Large intestine (tissue), 12 donors: ENCODE measurements at places on chromosomes 6 and 20. TPM values are rescaled to one million over a fixed set of nuclear protein-coding genes. Genes with fewer than 3 reads are reported as not detected.

DNA sequence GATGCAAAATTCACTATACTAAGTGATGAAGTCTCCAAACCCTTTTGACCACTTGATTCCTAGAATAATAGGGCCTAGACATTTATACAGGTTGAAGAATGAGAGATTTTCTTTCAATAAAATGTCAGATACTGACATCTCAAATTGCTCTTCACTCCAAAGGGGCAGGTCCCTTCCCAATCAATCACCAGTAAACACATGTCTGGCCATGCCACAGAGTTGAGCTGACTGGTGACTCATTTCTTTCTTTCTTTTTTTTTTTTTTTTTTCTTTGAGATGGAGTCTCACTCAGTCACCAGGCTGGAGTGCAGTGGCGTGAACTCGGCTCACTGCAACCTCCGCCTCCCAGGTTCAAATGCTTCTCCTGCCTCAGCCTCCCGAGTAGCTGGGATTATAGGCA is 388.6 kb upstream of the BTBD3 start:
- no peak for DNase-seq
- H3K36me3 ChIP-seq = no peaks in the 10 kb centered on the region
- H3K27ac ChIP-seq = no peak overlapping the region
- H3K27me3 ChIP-seq = no peaks in the 10 kb centered on the region
- H3K4me1 ChIP-seq = no peaks in the 10 kb centered on the region
- no peak overlapping the region for H3K4me3 ChIP-seq

DNA sequence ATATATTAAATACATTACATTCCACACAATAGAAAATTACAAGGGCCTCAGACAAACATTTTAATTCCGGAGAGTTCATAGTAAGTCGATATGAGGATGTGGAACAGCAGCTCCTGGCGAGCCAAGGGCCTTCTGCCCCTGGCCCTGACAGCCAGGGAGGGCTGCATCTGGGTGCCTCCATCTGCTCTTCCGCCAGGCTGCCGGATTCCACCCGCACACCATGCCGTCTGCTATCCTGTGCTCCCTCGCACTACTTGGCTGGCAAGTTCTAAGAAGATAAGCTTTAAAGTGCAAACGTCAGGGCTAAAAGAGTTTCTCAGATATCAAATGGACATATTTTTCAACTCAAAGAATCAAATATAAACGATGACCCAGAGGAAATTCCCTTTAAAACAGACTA is 656.3 kb upstream of the NOX3 start:
- H3K27me3 ChIP-seq = no peaks in the 10 kb centered on the region
- H3K4me1 ChIP-seq = no peaks in the 10 kb centered on the region
- DNase-seq = no peak
- H3K36me3 ChIP-seq = no peaks in the 10 kb centered on the region

DNA sequence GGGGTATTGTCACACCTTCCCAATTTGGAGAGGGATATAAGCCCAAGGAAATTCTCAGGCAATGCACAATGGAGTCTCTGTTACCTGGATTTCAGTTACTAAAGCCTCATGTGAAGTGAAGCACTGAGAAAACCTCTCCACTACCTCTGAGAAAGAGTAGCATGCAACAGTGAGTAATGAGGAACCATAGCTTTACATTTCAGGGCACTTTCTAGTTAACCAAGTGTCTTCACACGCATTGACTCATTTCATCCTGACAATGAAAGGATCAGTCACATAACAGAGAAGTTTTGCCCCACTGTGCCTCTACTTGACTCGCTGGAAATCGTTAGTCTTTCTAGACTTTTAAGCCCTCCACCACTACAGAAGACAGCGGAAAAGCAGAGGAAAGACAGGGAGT is 86.2 kb upstream of the ARID1B start:
- peaks cover 5% of the 10 kb centered on the region for H3K4me1 ChIP-seq
- H3K4me3 ChIP-seq = no peak overlapping the region
- DNase-seq = no peak
- no peaks in the 10 kb centered on the region for H3K27me3 ChIP-seq

DNA sequence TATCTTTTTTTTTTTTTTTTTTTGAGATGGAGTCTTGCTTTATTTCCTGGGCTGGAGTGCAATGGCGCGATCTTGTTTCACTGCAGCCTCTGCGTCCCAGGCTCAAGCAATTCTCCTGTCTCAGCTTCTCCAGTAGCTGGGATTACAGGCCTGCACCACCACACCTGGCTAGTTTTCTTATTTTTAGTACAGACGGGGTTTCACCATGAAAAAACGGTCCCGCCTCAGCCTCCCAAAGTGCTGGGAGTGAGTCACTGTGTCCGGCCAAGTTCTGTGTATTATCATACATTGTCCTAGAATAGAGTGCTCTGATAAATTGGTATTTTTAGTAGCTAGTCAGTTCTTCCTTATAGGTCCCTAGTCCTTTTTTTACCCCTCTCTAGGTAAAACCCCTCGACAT is 2.8 kb downstream of the SNRPC start:
- no peak overlapping the region for H3K27ac ChIP-seq
- no peak overlapping the region for H3K4me3 ChIP-seq
- peaks cover 6% of the 10 kb centered on the region for H3K4me1 ChIP-seq
- no peak for DNase-seq

- H3K4me3 ChIP-seq = no peak overlapping the region
- H3K27me3 ChIP-seq = no peaks in the 10 kb centered on the region
- H3K4me1 ChIP-seq = no peaks in the 10 kb centered on the region
- DNase-seq = no peak
Observed at GRCh38 chr6:49515485-49516146, 15.9 kb downstream of the GLYATL3 start.

DNA sequence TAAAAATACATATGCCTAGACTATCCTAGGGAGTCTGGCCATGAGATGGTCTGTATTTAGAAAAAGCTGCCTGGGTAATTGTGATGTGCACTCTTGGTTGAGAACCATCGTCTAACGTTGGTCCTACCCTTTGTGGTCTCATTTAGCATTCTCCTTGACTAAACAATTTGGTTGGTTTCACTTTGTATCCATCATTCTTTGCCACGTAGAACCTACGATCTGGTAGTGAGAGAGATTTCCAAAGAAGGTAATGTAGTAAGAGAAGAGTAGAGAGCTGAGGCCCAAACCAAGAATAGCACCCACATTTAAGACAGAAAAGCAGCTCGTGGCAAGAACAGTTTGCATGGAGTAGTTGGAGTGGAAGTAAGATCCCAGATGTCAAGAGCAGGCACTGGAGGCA is 219.8 kb downstream of the TMEM200A start:
- no peak overlapping the region for H3K27ac ChIP-seq
- H3K36me3 ChIP-seq = no peaks in the 10 kb centered on the region
- H3K4me3 ChIP-seq = no peak overlapping the region
- H3K4me1 ChIP-seq = no peaks in the 10 kb centered on the region
- DNase-seq = no peak

- no peak for DNase-seq
- H3K27me3 ChIP-seq = no peaks in the 10 kb centered on the region
- peaks cover 33% of the 10 kb centered on the region for H3K36me3 ChIP-seq
Observed at GRCh38 chr6:70479236-70479635, 65.9 kb downstream of the FAM135A start.

DNA sequence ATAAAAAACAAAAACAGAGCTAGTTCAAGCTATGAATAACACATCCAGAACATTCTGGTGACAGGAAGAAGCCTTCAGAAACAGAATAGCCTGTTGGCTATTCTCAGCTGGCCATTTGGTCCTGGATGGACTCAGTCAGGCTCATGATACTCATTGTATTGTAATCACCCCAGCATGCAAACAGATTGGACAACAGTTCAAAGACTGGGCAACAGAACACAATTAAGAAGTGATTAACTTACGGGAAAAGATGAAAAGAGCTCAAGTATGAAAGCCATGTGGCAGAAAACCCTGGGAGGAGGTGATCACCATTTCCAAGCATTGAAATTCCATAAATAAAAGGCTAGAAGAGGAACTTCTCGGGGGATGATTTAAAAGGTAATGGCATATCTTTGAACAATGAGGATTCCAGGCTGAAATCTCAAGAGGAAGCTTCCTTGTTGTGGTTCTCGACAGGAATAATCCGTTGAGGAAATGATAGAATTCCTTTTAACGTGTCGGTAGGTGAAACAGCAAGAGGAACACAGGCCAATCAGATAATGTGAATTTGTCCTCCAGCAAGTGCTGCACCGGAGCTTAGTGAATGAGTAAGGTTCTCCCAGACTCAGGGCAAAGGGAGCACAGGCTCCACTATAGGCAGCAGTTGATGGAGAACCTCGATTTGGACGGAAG is 172.4 kb downstream of the BCAS1 start:
- no peaks in the 10 kb centered on the region for H3K36me3 ChIP-seq
- peaks cover 32% of the 10 kb centered on the region for H3K4me1 ChIP-seq
- no peaks in the 10 kb centered on the region for H3K27me3 ChIP-seq
- DNase-seq = no peak

DNA sequence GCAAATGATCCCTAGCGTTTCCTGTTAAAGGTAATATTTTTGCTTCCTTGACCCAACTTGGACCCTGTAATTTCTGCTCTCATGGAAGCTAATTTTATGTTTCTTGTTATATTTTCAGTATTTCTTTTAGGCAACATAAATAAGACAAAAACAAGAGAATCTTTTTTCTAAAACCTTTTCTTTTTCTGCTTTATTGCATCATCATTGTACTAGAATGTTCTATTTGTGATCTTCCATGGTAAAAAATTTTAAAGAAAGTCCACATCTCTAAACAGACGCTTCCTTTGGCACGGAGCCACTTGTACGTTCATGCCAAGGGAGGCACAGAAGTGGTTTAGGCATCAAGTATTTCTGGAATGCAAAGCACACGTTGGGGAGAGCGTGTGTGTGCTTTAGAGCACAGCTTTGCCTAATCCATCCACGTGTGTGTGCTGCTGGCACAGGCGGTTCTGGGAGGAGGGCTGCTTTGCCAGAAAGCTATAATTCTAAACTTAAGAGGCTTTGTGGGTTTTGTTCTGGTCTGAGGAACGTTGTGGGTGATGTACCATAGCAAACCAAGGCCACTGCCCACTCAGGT is 98.3 kb downstream of the SASH1 start:
- no peak overlapping the region for H3K4me3 ChIP-seq
- H3K27ac ChIP-seq = peak overlapping the region; percentile 16
- H3K4me1 ChIP-seq = no peaks in the 10 kb centered on the region
- no peaks in the 10 kb centered on the region for H3K27me3 ChIP-seq
- DNase-seq = no peak

DNA sequence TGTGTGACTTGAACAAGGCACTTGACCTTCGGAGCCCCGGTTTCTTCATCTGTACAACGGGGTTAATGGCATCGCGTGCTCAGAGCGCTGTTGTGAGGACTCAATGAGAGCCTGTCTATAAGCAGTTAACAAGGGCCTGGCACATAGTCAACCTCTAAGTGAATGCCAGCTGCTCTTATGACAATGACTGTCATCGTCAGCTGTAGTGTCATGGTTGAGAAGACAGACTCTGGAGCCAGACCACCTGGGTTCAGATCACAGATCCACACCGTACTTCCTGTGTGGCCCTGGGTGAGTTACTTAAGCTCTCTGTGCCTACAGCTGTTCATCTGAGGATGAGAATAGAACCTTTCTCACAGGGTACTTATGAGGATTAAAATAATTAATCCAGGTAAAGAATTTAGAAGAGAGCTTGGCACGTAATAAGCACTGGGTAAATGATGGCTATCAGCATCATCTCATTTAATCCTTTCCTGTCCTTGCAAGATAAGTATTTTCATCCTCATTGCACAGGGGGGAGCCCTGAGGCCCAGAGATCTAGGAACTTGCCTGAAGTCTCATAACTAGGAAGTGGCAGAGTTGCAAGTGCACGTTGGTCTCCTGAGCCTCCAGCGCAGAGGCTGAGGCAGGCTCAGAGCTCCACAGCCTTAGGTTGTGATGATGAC is 105.3 kb downstream of the EYA2 start:
- no peak overlapping the region for H3K4me3 ChIP-seq
- no peaks in the 10 kb centered on the region for H3K4me1 ChIP-seq
- no peak for DNase-seq
- H3K27ac ChIP-seq = no peak overlapping the region

DNA sequence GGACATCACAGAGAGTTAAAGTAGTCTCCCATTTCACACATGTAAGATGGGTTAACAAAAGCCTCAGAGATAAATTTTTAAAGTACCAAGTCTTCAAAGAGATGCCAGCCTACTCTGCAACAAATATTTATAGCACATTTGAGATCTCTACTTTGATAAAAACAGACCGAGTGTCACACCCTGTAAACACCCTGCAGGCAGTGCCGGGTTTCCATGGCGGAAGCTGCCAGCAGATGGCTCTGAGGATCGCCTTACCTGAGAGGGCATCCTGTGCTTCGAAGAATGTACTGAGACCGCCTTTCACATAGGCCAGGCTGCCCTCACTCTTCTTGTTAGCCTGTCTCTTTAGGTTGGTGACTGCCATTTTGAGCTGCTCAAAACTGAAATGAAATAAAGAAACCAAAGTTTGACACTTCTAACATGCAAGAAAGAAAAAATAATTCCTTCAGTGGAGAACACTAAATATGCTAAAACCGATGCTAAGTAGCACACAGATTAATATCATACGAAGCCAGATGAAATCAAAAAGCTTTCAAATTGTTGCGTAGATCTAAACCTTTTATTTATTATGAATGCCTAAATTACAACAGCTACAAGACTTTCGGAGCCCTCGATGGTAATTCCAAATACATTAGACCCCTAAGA is 39.3 kb downstream of the HUS1B start:
- H3K4me3 ChIP-seq = no peak overlapping the region
- H3K27ac ChIP-seq = no peak overlapping the region
- DNase-seq = no peak
- peaks cover 39% of the 10 kb centered on the region for H3K36me3 ChIP-seq
- no peaks in the 10 kb centered on the region for H3K27me3 ChIP-seq

The SLC35A1 gene
- 36.4 TPM for polyA plus RNA-seq

The CRIP3 gene
- polyA plus RNA-seq = 8.4 TPM

The CDSN gene
- not detected for polyA plus RNA-seq

The POM121L2 gene
- not detected for polyA plus RNA-seq

The NAA20 gene
- 61.5 TPM for polyA plus RNA-seq

The SLC22A3 gene
- polyA plus RNA-seq = 2.5 TPM
